ENCODE measurements at places on chromosomes 12 and 14. TPM values are rescaled to one million over a fixed set of nuclear protein-coding genes. Genes with fewer than 3 reads are reported as not detected.

- peak; percentile 88 for DNase-seq
Observed at GRCh38 chr12:56007564-56008559, 10.8 kb downstream of the SUOX start.

GRCh38 chr12:20494851-20495250, 126.5 kb downstream of the PDE3A start:
- DNase-seq: no peak

- no peak for DNase-seq
Observed at GRCh38 chr14:49895480-49895879, 2.6 kb downstream of the ARF6 start.

DNA sequence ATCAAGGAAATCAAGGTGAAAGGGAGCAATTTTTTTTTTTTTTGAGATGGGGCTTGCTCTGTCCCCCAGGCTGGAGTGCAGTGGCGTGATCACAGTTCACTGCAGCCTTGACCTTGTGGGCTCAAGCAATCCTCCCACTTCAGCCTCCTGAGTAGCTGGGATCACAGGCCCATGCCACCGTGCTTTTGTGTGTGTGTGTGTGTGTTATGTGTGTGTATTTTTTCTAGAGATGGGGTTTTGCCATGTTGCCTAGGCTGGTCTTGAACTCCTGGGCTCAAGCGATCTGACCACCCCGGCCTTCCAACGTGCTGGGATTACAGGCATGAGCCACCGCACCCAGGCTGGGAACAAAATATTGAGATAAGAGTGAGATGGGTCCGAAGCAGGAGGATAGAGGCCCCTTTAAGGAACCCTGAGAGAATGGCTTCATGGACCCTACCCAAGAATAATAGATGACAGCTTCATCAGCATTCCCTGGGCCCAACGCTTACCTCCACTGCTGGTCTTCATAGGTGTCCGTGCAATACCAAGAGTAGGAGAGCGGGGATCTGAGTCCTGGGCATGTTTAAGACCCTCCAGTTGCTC, 1.0 kb downstream of the CDCA3 start:
- DNase-seq: no peak

DNA sequence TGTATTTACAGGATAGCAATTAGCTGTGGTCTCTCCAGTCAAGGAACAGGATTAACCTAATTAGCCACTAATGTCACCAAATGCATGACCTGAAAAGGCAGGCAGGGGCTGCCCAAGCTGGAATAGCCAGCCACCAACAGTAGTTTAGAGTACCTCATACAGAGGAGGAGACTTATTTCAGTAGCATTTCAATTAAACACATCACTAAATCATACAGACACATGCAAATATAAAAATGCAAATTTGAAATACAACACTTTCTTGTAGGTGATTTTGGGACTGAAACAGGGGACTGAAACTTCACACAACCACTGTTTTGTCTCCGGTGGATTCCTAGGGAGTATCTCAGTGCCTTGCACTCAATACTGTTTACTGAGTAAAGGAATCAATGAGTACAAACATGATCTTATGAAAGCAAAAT, 636 bp upstream of the IFNG-AS1 start:
- DNase-seq: no peak

DNA sequence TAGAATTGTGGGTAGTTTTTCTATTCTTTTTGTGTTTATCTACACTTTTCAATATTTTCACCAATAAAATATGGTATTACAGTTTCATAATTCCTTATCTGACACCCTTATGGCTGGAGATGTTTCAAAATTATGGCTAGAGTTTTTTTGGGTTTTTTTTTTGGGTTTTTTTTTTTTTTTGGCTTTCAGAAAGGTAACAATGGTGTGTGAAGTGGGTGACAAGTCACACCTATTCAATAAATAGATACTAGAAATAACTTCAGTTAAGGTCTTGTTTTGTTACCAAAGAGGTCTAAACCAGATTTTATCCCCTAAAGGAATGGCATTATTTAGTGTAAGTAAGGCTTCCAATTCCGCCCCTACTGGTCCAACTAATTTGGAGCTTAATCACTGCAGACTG, 19.5 kb downstream of the SPPL3 start:
- DNase-seq: no peak

DNA sequence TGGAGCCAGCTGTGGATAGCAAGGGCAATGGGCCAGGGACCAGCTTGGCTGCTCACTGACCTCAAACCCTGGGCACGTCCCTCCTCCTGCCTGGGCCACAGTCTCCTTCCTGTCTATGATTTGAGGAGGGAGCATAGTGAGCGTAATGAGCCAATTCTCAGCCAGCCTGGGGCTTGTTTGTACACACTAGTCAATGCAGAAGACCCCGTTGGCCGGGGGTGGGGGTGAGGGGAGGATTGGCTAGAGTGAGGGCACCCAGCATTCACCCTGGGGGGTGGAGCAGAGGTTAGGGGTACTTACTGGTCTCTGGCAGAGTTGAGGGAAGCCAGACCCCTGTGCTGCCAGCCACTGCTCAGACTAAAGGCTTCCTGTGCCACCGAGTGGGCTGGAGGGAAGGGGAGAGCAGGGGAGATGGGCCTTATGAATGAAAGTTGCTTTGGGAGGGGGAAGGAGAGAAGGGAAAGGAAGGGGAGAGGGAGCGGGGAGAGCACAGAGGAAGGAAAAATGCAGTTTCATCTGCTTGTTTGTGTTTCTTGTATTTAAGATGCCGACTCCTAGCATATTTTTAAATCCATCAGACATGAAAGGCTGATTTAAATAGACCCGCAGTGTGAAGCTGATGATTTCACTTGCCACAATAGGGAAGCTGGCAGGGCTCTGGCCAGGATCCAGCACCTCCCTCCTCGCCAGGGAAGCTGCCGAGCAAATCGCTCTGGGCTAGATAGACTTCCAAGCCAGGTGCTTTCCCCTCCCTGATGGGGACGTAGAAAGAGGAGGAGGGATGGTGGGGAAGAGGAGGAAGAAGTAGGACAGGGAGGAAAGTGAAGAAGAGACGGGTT, 114.0 kb downstream of the PRMT8 start:
- no peak for DNase-seq

GRCh38 chr12:50788561-50788960, 24.7 kb downstream of the ATF1 start:
- no peak for DNase-seq

TAS2R7 gene
- not detected for total RNA-seq

GRCh38 chr14:61281186-61281947, at the start of gene TMEM30B:
TSS of gene TMEM30B (minus strand) at chr14:61281338. CDS start at chr14:61281147, 191 bp downstream.
- DNase-seq: no peak

COPZ1 gene
- 126 TPM for total RNA-seq

LMO3 gene
- total RNA-seq: 1.6 TPM

C1S gene
- 16.4 TPM for total RNA-seq

GRCh38 chr12:3641428-3642018, 111.4 kb downstream of the CRACR2A start:
- no peak for DNase-seq

WDR89 gene
- total RNA-seq: 8.8 TPM

- DNase-seq: no peak
Observed at GRCh38 chr14:93295541-93296220, 37.2 kb downstream of the BTBD7 start.

DNA sequence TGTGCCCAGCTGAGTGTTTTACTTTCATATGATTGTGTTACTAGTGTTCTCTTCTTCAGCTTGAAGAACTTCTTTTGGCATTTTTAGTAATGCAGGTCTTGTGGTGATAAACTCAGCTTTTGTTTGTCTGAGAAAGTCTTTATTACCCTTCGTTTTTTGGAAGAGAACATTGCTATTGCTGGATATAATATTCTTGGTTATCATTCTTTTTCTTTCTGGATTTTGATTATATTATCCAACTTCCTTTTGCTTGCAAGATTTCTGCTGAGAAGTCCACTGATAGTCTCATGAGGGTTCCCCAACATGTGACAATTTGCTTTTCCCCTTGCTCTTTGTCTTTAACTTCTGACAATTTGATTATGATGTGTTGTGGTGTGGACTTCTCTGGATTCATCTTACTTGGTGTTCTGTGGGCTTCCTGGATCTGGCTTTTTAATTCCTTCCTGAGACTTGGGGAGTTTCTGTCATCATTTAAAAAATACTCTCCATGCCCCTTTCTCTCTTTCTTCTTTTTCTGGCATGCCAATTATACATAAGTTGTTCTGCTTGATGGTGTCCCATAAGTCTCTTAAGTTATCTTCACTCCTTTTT, 416.8 kb downstream of the CCDC91 start:
- DNase-seq: no peak

MAP3K12 gene
- 51.8 TPM for total RNA-seq

DNA sequence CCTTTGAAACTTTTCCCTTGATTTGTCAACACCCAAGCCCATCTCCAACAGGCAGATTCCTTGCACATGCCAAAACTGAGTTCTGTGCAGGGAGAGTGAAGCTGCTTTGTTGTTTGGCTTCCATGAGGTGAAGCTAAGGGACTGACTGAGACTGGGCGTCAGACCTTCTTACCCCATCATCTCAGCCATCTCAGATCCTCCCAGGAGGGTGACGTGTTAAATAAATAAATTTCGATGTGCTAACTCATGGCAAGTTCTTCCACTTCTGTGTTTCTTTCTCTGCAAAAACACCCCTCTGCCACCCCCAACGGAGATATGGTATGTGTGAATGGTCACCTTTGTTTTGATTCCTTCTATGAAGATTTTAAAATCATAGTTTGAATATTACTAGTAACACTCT, 17.8 kb downstream of the UTP20 start:
- no peak for DNase-seq

DNA sequence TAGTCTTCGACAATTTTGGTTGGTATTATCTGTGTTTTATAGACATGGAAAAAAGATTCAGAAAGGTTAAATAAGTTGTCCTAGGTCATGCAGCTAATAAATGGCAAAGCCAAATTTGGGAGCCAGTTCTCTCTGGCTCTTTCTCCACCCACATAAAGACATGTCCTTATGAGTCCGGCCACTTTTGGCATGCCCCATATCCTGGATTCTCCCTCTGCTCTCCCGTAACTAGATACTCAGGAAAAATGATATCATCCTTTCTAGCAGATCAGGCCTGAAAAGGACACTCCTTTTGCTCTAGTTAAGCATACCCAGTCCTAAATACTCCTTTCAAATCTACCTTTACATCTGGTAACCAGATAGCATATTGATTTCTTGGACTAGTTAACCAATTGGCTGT, 64.4 kb downstream of the TTLL5 start:
- DNase-seq: no peak

- no peak for DNase-seq
Observed at GRCh38 chr14:68439676-68440075, 353.2 kb downstream of the ZFP36L1 start.

DNA sequence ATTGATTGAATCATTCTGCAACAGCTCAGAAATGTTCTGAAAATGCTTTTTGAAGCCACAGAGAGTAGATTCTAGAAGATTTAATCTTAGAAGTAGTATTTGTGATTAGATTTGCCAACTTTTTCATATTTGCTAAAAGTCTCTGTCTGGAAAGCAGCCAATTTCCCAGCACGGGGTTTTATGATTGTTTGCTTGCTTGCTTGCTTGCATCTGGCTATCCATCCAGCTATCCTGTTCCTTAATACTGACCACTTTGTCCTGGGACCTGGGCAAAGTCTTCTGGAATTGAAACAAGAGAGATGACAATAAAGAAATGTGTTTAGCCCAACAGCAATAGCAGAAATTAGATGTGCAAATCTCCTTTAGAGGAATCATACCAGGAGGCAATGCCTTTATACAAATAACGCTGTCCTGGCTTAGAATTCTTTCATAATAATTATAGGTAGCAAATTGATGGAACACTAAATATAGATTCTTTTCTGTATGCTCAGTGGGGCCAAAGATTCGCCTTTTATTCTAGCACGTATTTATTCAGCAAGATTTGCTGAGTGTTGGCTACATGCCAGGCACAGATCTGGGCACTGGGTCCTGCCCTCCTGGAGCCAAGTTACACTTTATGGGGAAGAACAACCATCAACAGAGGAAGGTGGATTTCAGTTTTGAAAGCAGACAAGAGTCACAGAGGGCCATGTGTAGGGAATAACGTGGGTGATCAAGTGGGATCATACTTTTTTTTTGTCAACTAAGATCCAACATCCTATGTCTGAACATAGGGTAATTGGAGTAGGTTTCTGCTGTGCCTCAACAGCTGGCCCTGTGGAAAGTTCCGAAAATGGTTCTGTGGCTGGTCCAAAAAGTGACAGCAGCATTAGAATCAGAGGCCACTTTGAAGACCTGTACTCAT, 25.3 kb downstream of the MYBPC1 start:
- DNase-seq: no peak

EFS gene
- 31.9 TPM for total RNA-seq

- DNase-seq: no peak
Observed at GRCh38 chr12:88328090-88328489, 186.0 kb downstream of the TMTC3 start.

DNA sequence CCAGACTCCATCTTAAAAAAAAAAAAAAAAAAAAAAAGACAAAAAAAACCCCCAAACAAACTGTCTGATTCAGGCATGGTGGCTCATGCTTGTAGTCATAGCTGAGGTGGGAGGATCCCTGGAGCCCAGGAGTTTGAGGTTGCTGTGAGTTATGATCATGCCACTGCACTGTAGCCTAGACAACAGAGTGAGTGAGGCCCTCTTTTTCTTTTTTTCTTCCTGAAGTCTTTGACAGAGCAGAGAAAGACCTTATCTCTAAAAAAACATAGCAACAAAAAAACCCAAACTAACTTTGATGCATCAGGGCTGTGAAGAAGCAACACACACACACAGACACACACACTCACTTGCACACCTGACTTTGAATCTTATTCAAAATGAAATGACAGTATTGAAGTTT, 7.7 kb upstream of the AMN1 start:
- no peak for DNase-seq

DNA sequence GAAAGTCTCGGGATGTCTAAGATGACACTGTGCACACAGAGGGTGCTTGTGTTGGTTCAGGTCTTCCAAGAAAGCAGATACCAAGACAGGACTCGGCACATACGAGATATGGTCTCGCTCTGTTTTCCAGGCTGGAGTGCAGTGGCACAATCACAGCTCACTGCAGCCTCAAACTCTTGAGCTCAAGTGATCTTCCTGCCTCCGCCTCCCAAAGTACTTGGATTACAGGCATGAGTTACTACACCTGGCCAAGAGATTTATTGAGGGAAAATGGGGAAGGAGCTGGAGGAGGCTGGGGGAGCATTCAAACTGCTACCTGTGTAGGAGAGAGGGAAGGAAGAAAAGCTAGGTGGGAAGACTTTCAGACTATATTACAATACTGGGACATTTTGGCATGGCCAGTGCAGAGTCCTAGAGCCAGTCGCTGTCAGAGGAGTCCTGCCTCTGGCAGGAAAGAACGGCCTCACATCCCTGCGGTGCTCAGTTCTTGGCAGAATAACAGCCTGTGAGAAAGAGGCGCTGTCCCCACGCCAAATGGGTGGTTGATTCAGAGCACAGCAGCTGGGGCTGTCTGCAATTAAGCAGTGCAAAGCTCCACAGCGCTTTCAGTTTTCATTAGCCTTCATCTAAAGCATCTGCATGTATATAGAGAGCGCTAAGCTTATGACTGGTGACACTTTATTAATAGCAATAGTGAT, 18.3 kb downstream of the SLC17A8 start:
- no peak for DNase-seq

ADAMTS20 gene
- not detected for total RNA-seq

- DNase-seq: no peak
Observed at GRCh38 chr12:42638697-42639096, 49.2 kb upstream of the PRICKLE1 start.

PIWIL1 gene
- not detected for total RNA-seq
